ENCODE measurements at places on chromosomes 3 and 15.

GRCh38 chr3:155303540-155304097, 10.1 kb upstream of the STRIT1 start:
- DNase-seq, result no peak

- no peak for DNase-seq
Observed at GRCh38 chr3:66355394-66355793, 134.6 kb downstream of the SLC25A26 start.

DNA sequence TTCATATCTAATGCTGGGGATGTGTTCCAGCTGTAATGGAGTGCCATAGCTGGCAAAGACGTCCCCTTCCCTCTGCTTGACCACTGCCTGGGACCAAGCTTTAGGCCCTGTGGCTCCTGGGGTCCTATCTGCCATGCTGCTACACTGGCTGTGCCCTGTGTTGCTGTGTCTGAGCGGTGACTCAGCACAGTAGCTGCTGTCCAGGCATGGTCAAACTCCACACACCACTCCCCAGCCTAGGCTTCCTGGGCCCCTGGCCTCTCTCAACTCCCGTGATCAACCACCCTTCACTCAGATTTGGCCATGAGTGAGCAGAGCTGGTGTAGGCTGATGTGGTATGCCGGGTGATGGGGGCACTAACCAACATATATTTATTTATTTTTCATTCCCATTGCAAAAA, 27.0 kb downstream of the EPHB1 start:
- no peak for DNase-seq

GRCh38 chr3:11206316-11206715, 52.0 kb downstream of the HRH1 start:
- DNase-seq, result no peak

GRCh38 chr3:97765336-97765735, 778 bp downstream of the ARL6 start:
- no peak for DNase-seq

- no peak for DNase-seq
Observed at GRCh38 chr3:158313338-158313927, 203.5 kb downstream of the RSRC1 start.

DNA sequence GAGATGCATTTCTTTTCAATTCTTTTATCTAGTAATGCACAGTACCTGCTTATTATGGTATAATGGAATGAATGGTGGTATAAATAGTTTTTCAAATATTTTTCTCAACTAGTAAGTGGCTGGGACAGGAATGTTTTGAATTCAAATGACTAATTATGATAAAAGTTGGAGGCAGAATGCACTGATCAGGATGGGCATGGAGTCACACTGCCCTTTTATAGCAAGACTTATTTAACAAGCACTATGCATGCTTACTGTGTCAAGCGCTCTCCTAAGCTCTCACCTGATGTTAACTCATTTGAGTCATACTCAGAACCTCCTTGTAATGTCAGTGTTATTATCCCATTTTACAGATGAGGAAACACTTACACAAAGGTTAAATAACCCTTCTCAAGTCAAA, 221.8 kb downstream of the FEZF2 start:
- DNase-seq, result no peak

- DNase-seq, result no peak
Observed at GRCh38 chr15:39613271-39613670, 32.4 kb downstream of the THBS1 start.

- no peak for DNase-seq
Observed at GRCh38 chr3:89314454-89315098, 207.2 kb downstream of the EPHA3 start.

- no peak for DNase-seq
Observed at GRCh38 chr3:127585163-127585812, 5.2 kb downstream of the TPRA1 start.

DNA sequence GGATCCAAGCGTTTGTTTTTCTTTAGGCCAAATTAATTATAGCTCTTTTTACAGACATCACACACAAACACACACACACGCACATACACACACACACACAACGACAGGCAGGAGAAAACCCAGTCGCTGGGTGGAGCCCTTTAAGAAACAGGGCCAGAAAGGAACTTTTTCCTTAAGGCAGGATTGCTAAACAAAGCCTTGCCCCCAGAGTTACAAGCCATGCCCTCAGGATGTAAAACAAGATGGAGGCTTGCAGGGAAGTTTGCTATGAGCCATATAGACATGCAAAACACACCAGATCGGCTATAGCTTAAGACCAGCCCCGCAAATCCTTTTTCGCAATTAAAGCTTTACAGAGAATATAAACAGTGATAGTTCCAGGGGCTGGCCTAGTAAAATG, 16.3 kb upstream of the IQCF2 start:
- no peak for DNase-seq

- no peak for DNase-seq
Observed at GRCh38 chr15:59150185-59150584, 45.2 kb downstream of the CCNB2 start.

DNA sequence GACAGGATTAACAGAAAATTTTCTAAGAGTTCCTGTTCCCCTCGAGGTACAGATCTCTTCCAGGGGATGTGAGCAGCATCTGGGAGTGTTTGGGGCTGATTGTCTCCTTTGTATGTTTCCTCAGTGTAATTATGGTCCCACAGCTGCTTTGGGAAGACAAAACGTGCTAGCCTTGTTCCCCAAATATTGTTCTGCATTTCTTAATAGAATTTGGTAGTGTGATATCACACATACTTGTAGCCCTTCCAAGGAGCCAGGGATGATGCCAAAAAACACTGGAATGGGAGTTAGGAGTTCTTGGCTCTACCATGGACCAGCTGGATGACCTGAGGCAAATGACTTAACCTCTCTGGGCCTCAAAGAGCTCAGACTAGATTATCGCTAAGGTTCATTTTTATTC, 19.0 kb upstream of the AGBL1 start:
- no peak for DNase-seq

- peak; percentile 18 for DNase-seq
Observed at GRCh38 chr15:24954783-24955530, at the start of the genes SNRPN and SNURF. TSS of gene SNRPN (plus strand) at chr15:24954987. CDS start at chr15:24974454, 19,467 bp downstream. TSS of gene SNURF (plus strand) at chr15:24954987. CDS start at chr15:24955049, 62 bp downstream.

DNA sequence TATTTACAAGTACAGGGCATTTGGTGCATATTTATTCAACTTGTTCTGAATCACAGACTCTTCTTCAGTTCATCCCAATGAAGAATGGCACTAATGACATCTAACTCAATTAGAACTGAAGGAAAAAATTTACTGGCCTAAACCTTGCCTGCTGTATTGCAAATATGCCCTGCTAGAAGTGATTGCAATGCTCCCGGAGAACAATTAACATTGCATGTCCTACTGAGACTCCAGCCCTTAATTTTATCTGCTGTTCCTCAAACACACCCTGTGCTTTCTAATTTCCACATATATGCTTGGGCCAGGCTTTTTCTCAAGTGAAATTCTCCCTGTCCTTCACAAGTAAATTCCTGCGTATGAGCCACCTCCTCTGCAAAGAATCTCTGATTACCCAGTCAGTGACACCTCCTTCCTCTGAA, 8.3 kb downstream of the ACKR4 start:
- DNase-seq, result no peak

GRCh38 chr3:43389388-43390254, 103.3 kb downstream of the SNRK start:
- DNase-seq, result no peak

DNA sequence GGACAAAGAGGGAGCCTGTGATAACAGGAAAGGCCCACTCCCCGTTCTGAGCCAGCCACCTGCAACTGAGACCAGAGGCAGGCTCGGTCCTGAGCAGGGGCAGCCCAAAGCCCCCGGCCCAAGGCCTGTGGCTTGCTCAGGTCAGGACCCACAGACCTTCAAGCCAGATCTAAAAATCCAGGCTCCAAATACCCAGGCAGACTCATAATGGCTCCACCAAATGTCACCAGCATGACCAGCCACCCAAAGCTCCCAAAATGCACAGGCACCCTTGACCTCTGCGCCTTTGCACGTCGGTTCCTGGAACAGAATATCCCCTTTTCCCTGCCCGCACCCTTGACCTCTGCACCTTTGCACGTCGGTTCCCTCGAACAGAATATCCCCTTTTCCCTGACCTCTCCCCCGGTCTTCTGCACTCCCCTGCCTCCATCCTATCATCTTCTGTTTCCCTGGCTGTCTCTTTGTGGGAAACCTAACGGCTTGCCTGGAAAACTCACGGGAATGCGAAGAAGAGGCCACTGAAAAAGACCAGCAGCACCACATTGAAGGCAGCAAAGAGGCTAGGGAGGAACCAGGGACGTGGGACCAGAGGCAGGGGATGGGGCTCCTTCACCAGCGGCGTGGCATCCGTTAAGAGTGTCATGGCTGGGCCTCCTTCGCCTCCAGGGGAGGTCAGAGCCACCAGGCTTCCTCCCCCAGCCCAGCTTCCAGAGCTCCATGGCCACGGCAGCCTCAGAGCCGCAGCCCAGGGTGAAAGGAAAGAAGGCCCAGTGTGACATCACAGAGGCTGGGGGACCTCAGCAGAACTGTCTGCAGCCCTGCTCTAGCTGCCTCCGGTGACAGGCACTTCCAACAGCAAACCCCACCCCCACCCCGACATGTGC, at the start of gene ZDHHC19:
ZDHHC19 (minus strand) TSS at position 728 of the 884 bp plus-strand sequence; CDS start at position 643, 85 bp downstream.
- no peak for DNase-seq

- no peak for DNase-seq
Observed at GRCh38 chr15:36911322-36911944, 188.9 kb downstream of the MEIS2 start.

DNA sequence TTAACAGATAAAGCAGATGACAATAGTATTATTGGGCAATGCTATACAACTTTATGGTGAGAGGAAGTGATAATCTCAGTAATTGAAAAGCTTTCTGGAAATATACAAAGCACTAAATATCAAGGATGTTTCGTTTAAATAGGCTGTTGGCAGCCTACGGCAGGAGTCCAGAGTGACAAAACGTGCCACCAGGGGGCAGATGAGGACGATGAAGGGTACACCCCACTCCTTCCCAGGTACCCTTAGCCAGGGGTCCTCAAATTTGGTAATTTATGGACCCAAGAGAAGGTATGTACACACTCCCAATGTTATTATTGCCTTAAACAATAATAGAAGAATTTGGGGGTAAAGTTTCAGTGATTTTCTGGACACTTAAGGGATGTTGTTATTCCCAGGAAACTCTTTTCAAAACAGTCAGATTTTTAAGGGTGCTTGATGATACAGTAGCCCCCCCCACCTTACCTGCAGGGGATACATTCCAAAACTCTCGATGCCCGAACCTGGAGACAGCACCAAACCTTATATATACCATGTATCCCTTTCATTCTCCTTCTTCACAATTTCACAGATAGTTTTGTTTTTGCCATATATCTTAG, 1.4 kb upstream of the MAGEL2 start:
- no peak for DNase-seq

All from NCI-H2107 (cell line).